ENCODE measurements at places on chromosomes 12 and 14.

- no peak for DNase-seq
Observed at GRCh38 chr14:89139404-89140247, 277.4 kb downstream of the FOXN3 start.

DNA sequence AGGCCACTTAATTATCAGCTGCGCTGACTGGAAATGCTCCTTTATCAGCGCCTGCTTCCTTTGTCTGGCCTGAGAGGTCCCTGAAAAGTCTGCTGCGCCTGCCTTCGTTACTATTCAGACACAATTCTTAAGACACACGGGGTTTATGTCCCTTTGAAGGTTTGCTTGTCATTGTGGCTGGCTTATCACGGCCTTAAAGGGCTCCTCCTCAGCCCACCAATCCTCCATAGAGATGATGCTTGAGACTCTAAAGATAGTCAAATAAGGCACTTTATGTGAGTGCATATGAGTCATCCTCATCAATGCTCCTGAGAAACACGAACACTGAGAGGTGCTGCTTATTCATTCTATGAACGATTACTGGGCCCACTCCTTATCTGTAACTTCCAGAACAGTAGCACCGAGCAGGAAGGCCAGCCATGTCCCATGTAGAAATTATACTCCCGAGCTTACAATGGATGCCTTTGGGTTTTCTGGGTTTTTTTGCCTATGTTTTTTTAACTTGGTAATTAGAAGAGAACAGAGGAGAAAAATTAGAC lies 1268.2 kb upstream of the TMEM132C start:
- DNase-seq = no peak

DNA sequence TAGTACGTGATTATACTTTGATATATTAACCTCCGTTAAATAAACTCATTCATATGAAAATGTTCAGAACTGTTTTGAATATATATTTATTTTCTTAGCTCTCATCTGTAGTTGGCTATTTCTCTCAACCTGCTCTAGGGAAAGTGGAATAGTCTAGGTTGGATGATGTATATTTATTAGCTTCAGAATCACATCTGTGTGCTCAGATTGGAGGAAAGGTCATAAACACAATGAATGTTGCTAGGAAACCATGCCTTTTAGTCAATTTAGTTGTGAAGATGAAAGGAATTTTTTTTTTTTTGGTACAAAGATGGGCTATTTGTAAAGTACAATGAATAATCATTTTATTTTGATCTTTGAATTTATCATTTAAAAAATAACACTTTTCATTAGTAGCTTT lies 439.1 kb downstream of the FOXG1 start:
- DNase-seq = no peak

DNA sequence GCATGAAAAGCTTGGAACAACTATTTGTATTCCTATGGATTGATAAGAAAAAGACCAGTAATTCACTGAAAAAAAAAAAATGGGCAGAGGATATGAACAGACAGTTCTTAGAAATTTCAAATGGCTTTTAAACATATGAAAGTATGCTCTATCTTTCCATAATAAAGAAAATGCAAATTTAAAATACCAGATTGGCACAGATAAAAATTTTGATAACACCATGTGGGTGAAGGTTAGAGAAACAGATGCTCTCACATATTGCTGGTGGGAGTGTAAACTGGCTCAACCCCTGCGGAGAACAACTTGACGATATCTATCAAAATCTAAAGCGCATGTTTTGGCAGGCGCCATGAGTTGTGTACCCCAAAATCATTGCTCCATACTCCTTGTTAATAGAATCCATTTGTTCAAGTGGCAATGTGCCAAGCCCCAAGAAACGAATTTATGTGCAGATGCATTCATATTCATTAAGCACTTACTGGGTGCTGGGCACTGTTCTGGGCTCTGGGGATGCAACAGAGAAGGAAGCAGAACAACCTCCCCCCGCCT lies 29.5 kb upstream of the TMPO start:
- DNase-seq = no peak

GRCh38 chr14:106841701-106842100 lies 1315.3 kb downstream of the TMEM121 start:
- DNase-seq = no peak

- DNase-seq = peak; percentile 11
Observed at GRCh38 chr12:110733089-110733715, 9.5 kb downstream of the PPP1CC start.

DNA sequence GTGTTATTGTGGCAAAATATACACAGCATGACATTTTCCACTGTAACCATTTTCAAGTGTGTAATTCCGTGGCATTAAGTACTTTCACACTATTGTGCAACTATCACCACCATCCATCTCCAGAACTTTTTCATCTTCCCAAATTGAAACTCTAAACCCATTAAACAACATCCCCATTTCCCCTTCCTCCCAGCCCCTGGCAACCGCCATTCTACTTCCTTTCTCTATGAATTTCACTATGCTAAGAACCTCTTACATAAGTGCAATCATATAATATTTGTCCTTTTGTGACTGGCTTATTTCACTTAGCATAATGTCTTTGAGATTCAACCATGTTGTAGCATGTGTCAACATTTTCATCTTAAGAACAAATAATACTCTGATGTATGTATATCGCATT lies 67.8 kb upstream of the PYGL start:
- no peak for DNase-seq

- no peak for DNase-seq
Observed at GRCh38 chr14:38718519-38718918, 384.5 kb downstream of the SEC23A start.

DNA sequence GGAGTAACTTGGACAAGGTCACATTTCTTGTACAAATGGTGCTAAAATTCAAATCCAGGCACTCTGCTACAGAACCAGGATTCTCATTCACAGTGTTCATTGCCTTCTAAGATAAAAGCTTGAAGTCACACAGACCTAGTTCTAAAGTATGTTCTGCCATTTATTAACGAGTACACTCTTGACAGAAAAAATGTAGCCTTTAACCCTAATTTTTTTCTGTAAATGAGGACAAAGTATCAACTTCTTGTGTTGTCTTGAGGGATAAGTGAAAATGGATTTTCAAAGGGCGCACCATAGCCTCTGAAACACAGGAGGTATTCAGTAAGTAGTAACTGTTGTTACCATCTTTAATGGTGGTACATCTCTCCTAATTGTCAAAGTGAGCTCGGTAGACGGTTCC lies 379.8 kb upstream of the FLRT2 start:
- no peak for DNase-seq

DNA sequence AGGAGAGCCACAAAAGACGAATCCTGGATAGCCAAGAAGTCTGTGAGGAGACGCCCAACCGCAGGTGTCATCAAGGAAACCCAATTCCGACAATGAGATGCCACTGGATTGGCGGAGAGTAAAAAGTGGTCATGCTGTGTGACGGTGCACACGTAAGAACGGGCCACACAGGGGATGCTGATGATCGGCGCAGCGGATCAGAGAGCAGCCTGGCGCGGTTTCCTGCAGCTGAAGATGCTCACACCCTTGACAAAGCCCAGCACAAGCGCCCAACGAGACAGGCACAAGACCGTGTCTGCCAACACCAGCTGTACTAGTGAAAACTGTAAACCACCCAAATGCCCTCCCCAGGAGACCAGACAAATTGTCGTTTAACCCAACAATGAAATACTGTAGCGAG lies 55.8 kb downstream of the CCDC85C start:
- DNase-seq = no peak

DNA sequence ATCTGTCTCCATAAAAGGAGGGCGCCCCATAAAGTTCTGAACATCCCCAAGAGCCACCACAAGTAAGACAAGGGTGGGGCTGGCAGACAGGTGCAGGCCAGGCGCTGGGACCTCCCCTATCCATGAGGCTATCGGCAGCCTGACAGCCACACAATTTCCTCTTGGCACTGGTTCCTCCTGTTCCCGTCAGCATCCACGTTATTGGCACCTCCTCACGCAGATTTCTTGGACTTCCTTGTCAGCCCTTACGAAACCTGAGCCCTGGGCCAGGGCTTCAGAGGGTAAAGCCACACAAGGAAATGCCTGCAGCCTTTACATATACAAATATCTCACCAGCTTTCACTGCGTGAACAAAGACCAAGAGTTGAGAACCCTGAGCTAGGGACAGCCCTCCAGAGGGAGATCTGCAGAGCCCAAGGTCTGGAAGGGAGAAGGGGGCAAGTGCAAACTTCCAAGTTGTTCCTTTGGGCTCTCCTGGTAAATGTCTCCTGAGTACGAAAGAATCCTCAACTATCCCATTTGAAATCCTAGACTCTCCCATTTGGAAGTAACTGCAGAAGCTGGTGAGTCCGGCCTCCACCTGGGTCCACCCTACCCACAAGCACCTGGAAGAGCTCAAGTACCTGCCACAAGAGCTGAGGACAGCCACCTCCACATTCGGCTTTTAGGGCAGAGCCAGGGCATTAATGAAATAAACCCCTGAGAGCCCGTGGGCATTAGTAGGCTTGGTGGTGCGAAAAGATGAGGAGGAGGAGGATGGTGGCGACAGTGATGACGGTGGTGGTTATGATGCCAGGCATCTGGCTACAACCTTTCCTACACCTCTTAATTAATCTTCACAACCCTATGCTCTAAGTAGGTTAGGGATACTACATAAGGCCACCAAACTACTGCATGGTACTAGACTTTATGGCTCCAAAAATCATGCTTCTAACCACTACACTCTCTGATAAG lies 5.5 kb upstream of the TC2N start:
- no peak for DNase-seq

DNA sequence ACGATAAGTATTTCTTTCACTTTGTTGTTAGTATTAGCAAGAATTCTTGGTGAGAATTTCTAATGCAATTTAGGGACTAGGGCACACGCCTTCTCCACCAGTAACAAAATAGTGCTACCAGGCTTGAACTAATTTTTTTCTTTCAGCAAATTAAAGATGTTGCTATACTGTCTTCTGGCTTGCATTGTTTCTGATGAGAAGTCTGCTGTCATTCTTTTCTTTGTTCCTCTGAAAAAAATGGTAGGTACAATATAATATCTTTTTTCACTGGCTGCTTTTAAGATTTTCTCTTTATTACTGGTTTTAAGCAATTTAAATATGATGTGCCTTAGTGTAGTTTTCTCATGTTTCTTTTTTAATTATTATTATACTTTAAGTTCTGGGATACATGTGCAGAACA lies 171.2 kb downstream of the PCNX1 start:
- DNase-seq = no peak

DNA sequence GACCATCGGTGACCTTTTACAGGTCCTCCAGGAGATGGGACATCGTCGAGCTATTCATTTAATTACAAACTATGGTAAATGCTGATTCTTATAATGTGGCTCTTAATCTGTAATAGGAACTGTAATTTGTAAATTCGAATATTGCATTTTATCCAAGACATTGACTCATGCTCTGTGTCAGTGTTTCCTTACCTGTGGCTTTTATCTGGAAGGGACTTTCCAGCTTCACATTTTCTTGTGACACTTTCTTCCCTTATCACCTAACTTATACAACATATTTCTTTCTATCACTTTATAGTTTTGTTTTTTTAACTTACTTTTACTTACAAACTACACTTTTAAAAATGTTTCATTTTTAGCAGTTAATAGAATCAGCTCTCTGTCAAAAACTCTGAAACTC lies 14.8 kb downstream of the IRAK3 start:
- DNase-seq = no peak

DNA sequence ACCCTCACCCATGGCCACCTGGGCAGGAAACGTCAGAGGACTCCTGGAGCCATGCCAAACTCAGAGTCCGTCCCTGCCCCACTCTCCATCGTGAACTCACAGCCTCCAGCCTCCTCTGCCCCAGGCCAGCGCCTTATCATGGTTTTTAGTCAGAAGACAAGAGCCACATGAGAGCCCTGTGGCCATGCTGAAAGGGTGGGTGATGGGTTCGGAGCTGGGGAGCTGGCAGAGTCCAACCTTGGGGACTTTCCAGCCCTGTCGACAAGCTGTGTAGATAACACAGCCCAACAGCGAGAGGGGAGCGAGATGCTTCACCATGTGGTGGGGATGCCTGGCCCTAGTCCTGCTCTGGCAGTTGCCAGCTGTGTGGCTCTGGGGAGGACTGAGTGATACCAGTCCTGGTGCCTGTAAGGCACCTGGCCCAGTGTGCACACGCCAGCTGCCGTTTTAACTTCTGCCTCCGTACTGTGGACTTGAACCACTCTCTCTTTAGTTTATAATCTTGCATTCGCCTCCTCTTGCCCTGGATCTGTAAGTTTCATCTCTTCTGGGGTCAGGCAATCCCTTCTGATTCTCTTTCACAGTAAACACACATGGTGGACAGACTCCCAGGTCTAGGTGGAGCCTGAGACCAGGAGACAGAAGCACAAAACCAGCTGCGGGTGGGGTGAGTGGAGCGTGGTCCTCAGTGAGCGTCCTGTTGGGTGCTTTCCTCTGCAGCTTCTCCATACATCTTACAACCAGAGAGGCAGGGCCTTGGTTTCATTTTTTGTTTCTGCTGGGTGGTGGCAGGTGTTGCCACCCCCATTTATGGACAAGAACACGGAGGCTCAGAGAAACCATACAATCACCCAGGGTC lies 55.3 kb downstream of the RIN3 start:
- DNase-seq = peak; percentile 46

DNA sequence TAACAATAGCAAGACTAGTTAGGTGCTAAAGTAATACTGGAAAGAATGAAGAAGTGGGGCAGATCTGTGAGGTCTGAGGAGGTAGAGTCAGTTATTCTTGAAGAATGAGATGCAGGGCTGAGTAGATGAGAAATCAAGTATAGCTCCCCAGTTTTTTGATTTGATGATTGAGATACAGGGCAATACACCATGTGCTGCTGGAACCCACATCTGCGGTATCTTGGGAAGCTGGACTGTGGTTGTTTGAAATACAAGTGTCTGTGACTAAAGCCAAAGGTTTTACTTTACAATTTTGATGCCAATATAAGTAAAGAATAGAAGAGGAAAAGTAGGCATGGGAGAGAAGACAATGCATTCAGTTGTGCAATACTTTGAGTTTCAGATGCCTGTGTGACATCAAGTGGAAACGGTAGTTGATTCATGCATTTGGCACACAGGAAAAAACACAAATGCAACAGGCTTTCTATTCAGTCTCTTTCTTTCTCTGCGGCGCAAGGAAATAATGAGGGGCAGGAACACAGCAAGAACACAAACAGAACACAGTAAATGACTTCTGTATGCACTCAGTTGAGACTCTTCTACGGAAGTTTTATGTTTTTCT lies 190.2 kb upstream of the SLC38A2 start:
- DNase-seq = no peak

DNA sequence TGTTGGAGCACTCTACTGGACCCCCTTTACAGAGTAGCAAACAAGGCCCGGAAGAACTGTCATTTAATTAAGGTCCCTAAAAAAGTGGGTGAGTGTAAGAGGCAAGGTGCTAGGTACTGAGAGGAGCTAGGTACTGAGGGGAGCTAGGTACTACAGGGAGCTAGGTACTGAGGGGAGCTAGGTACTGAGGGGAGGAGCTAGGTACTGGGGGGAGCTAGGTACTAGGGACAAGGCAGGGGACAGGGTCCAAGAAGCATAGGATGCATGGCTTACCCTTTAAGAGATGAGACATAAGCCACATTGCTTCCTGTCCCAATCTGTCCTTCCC lies 4.9 kb downstream of the KRT5 start:
- no peak for DNase-seq
